ENCODE measurements at places on chromosomes 1 and 21.

DNA sequence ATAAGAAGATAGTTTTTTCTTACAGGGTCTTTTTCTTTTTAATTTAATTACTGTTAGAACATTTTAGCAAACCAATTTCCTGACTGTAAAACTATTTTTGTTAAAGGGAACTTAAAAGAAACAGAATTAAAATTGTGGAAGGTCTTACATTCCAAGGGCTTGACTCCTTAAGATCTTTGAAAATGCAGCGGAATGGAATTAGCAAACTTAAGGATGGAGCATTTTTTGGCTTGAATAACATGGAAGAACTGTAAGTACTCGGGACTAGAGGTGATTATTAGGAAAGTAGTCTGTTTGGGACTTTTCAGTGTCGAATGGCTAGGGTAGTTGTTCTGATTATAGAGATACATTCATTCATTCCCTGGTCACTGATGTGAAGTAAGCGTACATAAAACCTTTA is 21.5 kb downstream of the LRIG2 start:
- no peak for DNase-seq

GRCh38 chr1:242201090-242201489 is 202.2 kb upstream of the MAP1LC3C start:
- no peak for DNase-seq

DNA sequence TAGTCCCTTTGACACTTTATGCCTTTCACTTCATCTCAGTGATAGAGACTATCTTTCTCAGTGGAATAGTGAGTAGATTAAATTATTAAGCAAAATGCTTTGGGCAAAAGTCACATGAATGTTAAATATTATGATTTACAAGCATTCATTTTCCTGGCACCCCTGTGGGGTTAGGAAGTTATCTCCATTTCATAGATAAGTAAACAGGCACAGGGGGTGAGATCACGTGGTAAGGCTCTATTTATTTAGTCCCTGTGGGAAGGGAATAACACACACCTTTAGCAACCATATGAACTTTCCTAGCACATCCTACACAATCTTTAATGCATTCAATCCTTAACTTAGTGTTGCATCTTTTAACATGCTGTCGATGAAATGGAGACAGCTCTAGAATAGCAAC is 12.3 kb downstream of the PSMB2 start:
- no peak for DNase-seq

DNA sequence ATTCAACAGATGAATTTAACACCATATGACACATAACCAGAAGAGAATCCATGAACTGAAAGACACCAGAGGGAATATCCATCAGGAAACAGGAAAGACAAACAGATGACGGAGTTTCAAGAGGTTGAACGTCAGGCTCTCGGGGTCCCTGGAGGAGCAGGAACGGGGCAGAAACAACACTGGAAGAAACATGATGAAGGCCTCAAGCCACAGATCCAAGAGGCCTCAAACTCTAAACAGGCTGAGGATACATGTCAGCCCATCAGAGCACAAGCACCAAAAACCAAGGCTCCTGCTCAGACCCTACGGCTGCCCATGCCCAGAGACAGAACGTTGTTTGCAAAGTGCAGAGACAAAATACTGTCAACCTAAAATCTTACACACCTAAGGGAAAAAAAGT is 7.0 kb downstream of the INTS11 start:
- no peak for DNase-seq

DNA sequence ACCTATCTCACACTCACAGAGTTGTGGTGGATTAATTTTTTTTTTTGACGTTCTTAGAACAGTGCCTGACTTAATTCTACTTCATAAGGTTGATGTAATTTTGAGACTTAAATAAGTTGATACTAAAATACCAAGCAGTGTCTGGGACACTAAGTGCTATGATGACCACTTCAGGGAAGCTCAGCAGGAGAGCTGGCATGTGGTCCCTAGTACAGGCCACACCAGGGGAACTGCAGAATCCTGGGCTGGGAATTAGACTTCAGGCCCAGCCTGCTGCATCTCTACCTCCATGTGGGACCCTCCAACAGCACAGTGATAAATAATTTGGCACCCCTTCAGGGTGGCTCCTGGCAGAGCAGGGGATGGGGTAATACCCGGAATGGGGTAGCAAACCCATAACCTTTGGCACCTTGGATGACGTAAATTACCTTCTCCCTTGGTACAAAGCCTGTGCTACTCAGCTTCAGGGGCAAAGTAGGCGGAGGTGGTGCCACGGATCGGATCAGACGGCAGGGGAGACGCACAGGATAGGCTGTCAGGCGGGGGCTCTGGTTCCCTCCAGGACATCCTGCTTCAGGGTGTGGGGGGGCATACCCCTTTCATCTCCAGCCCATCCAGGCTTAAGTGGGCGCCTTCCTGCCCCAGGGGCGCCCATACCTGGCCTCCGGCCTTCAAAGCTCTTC is 4.8 kb downstream of the MFSD2A start:
- DNase-seq: no peak

GRCh38 chr1:3943806-3944577 is 43.9 kb upstream of the C1orf174 start:
- no peak for DNase-seq

GRCh38 chr21:41236352-41236973 is 68.5 kb downstream of the BACE2 start:
- DNase-seq: no peak

DNA sequence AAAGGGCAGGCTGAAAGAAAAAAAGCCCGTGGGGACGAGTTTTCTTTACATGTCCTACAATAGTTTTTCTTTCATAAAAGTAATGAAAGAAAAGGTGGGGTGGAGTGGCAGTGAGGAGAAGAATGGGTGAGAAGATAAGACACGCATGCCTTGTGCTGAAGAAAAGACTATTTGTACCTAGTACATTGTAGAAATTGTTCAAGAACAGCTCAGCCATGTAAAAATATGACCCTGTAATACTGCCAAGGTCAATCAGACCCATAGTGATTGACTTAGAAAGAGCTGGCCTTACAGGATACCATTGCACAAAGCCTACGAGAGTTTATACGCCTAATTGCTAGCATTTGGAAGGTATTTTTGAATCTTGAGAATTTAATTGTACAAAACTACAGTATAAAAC is 126.0 kb upstream of the NRIP1 start:
- no peak for DNase-seq

DNA sequence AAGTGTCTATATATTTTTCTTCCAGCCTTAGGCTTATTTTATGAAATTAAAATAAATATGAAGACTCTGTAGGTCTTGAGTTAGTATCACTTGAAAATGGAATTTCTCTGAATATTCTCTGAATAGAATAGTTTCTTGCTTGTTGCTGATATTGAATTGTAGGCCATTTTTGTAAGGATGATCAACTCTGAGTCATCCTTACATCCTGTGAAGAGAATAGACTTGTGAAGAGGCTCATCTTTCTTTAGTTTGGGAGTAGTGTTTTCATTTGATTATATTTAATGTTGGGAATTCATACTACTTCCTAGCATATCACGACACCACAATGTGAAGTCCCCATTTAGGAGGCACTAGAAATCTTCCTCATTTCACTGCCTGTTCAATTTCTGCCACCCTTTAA is 27.5 kb upstream of the CD1D start:
- no peak for DNase-seq

DNA sequence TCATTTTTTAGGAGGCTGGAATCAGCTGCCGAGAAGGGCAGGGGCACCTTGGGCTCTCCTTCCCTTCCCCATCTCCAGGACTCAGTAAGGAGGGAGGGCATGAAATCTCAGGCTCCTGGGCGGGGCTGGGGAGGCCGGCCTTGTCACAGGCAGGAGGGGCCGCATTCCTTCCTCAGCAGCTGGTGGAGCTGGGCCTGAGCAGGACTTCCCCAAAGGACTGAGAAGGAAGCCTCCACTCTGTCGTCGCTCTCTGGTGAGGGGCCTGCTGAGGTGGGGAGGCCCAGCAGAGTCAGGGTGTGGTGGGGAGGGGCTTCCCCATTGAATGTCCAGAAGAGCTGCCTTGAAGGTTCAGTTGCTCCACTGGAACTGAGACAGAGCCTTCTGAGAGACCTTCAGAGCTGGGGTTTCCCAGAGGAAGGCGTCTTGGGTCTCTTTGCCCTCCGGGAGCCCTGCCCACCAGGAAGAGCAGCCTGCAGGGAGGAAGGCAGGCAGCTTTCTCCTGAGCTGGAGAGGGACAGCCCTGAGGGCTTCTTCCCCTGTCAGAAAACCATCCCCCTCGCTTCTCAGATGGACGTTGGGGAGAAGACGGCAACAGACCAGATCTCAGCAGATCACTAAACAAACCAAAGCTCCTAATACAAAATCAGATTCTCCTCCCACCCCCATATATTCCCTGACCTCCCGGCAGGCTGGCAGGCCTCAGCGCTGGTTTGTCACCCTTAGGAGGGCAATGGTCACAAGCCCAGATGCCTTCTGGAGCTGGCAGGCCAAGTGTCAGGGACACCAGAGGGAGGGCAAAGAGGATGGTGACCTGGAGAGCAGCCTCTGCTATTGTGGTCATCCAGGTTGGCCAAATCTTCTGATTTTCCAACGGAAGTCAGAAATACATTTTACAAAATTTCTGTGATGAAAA is 10.7 kb downstream of the KCNA10 start:
- no peak for DNase-seq

GRCh38 chr21:34841154-34841553 is 172.4 kb downstream of the CLIC6 start:
- no peak for DNase-seq

- no peak for DNase-seq
Observed at GRCh38 chr1:35499652-35500176, 57.5 kb downstream of the KIAA0319L start.

- no peak for DNase-seq
Observed at GRCh38 chr1:207321790-207322645, 540 bp downstream of the CD55 start.

DNA sequence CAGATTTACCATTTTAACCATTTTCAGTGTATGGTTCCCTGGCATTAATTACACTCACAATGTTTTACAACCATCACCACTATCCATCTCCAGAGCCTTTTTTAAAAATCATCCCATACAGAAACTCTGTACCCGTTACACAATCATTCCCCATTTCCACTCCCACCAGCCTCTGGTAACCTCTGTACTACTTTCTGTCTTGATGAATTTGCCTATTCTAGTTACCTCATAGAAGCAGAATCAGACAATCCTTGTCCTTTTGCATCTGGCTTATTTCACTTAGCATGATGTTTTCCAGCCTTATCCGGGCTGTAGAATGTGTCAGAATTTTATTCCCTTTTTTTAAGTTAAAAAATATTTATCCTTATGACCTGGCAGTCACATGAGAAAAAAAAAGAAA is 33.0 kb downstream of the PGM1 start:
- no peak for DNase-seq

DNA sequence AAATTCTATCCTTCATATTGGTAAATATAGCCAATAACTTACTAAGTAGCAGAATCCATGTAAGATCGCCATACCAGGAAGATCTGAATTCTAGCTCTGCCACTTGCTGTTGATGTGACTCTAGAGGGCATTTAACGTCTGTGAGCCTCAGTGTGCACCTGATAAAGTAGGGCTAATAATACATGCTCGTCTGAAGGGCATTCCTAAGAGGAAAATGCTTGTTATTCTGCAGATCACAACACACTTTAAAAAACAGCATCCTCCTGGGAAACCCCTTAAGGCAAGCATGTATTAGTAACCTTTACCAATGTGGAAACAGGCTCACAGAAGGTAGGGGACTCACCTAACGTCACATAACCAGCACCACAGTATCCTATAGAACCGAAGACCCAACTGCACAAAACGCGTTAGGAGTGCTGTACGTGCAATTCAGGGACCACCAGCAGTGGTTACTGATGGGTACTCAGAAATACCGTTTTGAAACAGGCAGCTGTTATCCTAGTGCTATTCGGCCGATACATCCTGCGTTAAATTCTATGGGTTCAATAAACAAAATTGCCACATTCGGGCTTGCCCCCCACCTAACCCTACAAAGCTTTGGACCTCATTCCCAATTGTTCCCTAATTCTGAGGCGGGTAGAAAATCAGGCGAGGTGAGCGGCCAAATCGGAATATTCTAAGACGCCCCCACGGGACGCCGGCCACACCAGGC is 758 bp downstream of the DEPDC1 start:
- no peak for DNase-seq

- no peak for DNase-seq
Observed at GRCh38 chr21:39503123-39503762, 51.5 kb downstream of the SH3BGR start.

GRCh38 chr1:51281807-51282206 is 45.7 kb downstream of the RNF11 start:
- DNase-seq: no peak

GRCh38 chr1:151199873-151200581 is 1.7 kb downstream of the PIP5K1A start:
- no peak for DNase-seq

DNA sequence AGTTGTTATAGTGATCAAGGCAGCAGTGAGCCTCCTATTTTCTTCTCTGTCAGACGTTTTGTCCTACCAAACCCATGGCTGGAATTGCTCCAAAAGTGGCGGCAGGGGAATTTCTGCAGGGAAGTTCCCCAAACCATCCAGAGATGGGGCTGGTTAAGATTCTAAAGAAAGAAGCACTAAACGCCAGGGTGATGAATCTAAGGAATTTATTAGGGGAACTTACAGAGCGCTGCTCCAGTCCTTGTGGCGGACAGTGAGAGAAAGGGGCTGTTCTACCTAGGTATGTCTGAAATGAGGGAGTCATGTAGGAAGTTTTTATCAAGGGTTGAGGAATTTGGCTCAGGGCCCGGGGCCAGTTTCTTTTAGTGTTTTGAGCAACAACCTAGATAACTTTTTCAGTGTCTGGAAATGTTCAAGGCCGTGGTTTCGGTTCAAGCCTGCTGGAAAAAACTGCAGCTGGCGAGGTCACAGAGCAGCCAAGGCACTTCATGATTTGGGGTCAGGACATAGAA is 222.4 kb upstream of the B3GALT2 start:
- no peak for DNase-seq

DNA sequence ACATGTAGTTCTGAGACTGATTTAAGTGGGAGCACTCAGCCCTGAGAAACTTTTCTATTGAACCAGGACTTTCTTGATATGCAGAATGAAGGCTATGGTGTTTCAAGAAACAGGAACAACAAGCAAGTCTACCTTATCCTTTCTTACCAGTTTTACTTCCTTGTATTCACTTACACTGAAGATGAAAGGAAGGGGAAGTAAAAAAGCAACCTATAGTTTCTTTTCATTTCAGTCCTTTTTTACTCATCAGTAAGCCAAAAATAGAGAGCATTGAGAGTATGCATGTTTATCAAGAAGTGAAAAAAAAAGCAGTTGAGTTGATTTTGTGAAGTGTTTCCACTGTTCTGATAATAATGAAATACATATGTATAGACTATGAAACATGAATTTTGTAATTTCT is 1010.3 kb downstream of the AMY1C start:
- no peak for DNase-seq

- peak; percentile 62 for DNase-seq
Observed at GRCh38 chr1:94039514-94039870, 81.5 kb downstream of the ABCA4 start.

- no peak for DNase-seq
Observed at GRCh38 chr1:8396083-8396785, 78.3 kb downstream of the SLC45A1 start.

DNA sequence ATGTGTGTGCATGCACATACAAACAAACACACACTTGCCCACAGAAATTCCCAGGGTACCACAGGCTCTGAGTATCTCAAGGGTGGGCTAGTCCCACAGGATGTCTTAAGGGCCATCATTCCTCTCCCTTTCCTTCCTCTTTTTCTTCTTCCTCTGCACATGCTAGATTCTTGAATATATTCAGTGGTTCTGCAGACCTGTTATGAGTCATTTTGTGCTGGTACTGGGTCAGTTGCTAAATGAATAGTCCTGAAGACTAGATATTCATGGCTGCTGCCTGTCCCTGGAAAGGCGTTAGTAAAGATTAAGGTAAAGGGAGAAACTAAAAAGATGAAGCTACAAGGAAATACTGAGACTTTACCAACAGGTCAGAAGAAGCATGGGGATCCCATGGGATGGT is 256.7 kb upstream of the KIAA0040 start:
- no peak for DNase-seq

GRCh38 chr1:184222652-184223052 is 164.2 kb upstream of the C1orf21 start:
- peak; percentile 23 for DNase-seq

Measured in progenitor cell of endocrine pancreas (in vitro differentiated cells).